Common myeloid progenitor, CD34-positive (primary cell): ENCODE measurements at places on chromosomes 13 and 19.

DNA sequence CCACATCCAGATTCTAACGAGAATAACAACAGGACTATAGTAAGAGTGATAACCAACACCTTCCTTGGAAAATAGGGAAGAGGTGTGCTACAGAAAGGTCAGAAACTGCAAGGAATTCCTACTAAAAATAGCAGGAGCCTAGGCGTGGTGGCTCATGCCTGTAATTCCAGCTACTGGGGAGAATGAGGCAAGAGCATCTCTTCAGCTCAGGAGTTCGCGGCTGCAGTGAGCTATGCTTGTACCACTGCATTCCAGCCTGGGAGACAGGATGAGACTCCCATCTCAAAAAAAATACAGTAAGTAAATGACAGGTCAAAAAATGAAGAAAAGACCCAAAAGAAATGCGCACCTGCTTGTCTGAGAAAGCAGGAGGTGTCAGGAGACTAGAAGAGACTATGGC, 101.5 kb upstream of the TSHZ3 start:
- DNase-seq, result no peak

DNA sequence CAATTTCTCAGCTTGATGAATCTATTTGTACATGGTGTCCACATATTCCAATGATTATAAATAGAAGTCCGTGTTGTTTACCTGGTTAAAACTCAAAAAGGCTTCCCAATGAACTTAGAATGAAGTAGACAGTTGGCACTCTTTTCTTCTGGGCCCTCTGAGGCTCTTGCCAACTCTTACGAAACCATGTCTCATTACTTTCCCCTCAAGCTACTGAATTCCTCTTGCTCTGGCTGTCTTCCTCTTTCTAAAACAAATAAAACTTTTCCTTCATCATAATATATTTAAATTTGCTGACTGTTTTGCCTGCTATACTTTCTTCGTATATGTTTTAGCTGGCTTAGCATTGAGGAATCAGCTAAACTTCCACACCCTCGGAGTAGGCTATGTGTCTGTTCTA, 139.7 kb downstream of the SLITRK6 start:
- DNase-seq, result no peak

DNA sequence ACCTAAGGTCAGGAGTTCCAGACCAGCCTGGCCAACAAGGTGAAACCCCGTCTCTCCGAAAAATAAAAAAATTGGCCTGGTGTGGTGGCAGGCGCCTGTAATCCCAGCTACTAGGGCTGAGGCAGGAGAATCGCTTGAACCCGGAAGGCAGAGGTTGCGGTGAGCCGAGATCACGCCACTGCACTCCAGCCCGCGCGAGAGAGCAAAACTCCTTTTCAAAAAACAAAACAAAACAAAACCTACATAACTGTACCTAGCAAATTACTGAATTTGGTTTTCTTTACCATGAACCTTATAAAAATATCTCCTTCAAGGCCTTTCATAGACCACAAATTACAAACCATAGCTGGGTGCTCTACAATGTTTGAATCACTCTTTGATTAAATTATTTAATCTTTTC, 760 bp downstream of the ZNF91 start:
- peak; percentile 60 for DNase-seq

DNA sequence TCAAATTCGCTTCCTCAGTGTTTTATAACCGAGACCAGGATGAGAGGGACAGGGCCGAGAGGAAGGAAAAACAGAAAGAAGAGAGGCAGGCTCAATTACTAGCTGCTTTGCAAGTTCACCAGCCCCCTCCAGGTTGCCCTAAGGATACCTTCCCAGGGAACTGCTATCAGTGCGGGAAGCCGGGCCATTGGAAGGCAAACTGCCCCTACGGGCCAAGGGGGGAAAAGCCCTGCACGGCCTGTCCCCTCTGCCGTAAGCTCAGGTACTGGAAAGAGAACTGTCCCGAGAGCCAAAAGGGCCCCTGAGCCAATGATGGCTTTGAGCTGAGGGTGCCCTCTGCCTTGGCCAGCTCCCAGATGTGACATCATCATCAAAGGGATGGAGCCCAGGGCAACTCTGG, 3.2 kb upstream of the ERVV-1 start:
- DNase-seq, result no peak

- no peak for DNase-seq
Measured at GRCh38 chr13:50596776-50597203, 246.7 kb downstream of the DLEU7 start.

DNA sequence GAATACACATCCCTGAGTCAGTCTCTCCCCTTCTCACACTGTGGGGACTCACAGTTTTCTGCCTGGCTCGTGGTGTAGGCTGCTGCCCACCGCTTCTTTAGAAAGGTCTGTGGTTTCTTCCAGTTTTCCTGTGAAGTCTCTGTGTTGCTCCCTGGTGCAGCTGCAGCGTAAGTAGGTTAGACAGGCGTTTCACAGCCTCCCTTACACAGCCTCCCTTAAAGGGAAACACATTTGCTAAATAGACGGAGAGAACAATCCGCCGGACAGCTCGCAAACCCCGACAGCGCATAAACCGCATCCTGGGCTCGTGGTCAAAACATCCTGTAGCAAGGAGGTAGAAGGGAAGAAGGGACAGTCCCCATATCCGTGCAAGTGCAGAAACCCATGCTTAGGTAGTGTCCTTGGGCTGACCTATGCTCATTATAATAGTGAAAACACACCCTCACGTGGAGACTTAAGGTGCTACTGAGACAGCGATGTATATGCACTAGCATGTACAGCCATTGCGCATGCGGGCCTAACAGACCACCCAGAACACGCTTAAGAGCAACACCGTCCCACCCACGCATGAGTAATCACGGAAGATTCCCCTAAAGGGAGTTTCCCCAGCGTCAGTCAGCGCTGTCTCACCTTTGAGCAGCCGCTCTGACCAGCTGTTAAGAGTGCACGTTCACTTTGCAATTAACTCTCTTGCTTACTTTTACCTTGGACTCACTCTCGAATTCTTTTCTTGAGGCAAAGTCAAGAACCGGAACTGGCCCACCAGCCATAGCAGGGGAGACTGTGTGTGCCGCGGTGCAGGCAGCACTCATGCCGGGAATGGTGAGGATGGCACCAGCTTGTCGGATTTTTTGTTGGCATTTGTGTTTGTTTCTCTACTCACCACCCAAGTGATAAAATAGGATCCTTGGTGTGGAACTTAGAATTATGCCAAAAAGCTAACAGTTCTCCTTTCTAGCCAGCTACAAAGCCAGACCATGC, 16.6 kb downstream of the SIGLEC8 start:
- DNase-seq, result peak; percentile 80

DNA sequence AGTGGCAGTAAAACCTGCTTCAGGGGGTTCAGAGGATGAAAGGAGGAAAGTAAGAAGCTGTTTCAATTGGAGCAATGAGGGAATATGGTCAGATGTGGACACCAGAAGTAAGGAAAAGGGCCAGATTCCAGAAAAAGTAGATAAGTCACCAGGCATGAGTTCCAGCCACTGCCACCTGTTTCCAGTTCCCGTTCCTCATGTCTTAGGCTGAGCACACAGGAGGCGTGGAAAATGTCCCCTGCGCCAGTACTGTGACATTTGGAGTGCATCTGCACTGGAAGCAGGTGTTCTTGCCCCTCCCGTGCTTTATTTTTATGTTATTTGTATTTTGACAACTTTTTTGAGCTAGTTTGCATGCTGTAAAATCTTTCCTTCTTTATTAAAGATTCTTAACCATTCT, 25.3 kb downstream of the LMO7 start:
- no peak for DNase-seq

- no peak for DNase-seq
Measured at GRCh38 chr13:103895835-103896531, 829.8 kb upstream of the SLC10A2 start.

GRCh38 chr19:44770550-44771257, 7.0 kb upstream of the CBLC start:
- DNase-seq, result peak; percentile 99
